ENCODE measurements at places on chromosomes 4 and X.

GRCh38 chrX:122272011-122272410, 912.1 kb upstream of the GRIA3 start:
- DNase-seq: no peak

- no peak for DNase-seq
Measured at GRCh38 chr4:6953751-6954380, 44.2 kb downstream of the TBC1D14 start.

- no peak for DNase-seq
Measured at GRCh38 chr4:186701273-186701672, 22.4 kb downstream of the FAT1 start.

GRCh38 chr4:78768452-78769180, 7.5 kb upstream of the BMP2K start:
- DNase-seq: no peak

GRCh38 chrX:151397741-151398070, 700 bp downstream of the VMA21 start:
- no peak for DNase-seq
